ENCODE measurements at places on chromosomes 13 and 19. TPM values are rescaled to one million over a fixed set of nuclear protein-coding genes. Genes with fewer than 3 reads are reported as not detected.

DNA sequence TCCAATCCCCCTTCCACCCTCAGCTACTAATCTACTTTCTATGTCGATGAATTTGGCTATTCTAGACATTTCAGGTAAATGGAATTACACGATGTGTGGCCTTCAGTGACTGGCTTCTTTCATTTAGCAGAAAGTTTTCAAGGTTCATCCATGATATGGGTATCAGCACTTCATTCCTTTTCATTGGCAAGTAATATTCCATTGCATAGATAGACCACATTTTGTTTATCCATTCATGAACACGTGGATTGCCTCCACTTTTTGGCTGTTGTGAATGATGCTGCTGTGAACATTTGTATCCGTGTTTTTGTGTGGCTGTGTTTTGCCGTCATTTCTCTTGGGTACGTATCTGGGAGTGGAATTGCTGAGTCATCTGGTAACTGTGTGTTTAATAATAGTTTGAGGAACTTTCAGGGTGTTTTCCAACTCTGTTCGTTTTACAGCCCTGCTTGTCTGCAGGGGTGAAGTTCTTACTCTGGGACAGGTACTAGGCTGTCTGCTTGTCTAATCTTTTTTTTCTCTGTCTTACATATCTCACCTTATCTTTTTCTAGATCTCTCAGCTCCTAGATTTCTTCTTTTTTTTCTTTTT lies 32.5 kb downstream of the MARK4 start:
- DNase-seq, result no peak

- DNase-seq, result no peak
These were observed 186.9 kb downstream of the PCCA start for GRCh38 chr13:100275746-100276145.

Gene CYP4F8
- not detected for total RNA-seq

GRCh38 chr13:78198821-78199220 lies 280.2 kb upstream of the EDNRB start:
- no peak for DNase-seq

GRCh38 chr13:85657942-85658341 lies 141.3 kb downstream of the SLITRK6 start:
- no peak for DNase-seq

DNA sequence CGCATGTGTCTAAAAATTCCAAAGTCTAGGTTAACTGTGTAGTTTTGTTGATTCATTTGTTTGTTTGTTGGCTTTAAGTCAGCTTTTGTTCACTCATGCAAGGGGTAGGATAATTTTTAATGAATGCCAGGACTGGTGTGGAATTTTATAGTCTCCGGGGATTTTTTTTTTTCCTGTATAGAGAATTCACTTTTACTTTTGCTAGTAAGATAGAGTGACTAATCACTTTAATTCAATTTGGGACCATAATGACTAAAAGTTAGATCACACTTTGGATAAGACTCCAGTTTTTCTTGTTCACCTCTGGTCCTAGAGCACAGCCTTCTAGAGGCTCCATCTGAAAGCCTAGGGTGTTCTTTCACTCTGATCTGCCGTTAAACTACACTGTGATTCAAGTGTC lies 1690.0 kb downstream of the PCDH9 start:
- no peak for DNase-seq

Gene SPTBN4
- total RNA-seq, result 1.3 TPM

All from aorta (tissue), 5 donors.